ENCODE measurements at places on chromosomes 11 and 22. TPM values are rescaled to one million over a fixed set of nuclear protein-coding genes. Genes with fewer than 3 reads are reported as not detected.
A peak's percentile ranks its signal among the peaks of the same experiment; 100 is the strongest.

- H3K4me1 ChIP-seq = peaks cover 14% of the 10 kb centered on the region
- no peak overlapping the region for H3K27ac ChIP-seq
- no peaks in the 10 kb centered on the region for H3K36me3 ChIP-seq
- peaks cover 3% of the 10 kb centered on the region for H3K27me3 ChIP-seq
- H3K4me3 ChIP-seq = peak overlapping the region; percentile 40
- no peak for DNase-seq
These were observed 270.5 kb upstream of the SORL1-AS1 start for GRCh38 chr11:121723246-121723741.

DNA sequence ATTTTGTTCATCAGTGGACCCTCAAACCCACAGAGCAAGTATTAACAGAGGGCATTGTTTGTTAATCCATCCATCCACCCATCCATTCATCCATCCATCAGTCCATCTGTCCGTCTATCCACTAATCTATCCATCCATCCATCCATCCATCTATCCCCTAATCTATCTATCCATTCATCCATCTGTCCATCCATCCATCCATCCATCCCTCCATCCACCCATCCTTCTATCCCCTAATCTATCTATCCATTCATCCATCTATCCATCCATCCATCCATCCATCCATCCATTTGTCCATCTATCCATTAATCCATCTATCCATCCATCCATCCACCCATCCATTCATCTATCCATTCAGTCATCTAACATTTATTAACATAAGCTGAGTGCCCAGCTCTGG lies 307.3 kb downstream of the MIAT start:
- H3K27me3 ChIP-seq = no peaks in the 10 kb centered on the region
- DNase-seq = no peak
- no peak overlapping the region for H3K4me3 ChIP-seq
- H3K27ac ChIP-seq = no peak overlapping the region
- H3K36me3 ChIP-seq = no peaks in the 10 kb centered on the region
- no peaks in the 10 kb centered on the region for H3K4me1 ChIP-seq

DNA sequence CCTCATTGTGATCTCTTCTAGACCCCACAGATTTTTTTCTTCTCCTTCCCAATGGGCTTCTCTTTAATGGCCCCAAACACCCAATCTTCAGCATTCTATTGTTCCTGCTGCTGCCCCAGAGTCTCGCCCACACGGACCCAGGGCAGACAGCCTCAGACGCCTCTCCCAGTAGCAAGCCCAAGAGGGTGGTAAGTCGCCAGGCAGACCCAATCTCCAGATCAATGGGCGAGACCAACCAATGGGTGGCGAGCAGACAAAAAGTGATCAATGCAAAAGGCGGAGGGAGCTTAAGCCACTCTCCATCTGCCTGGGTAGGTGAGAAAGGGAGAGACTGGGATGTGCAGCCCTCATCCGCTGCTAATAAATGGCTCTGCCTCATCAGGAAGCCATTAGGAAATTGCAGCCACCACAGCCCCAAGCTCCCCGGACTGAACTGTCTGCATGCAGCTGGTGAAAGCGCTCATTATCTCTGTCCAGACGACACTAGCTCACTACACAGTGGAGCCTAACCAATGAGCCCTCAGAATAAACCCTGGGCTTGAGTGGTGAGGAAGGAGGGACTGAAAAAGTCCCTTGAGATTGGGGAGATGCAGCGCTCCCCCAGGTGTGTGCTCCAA lies 81.8 kb downstream of the ETS1 start:
- H3K4me3 ChIP-seq = no peak overlapping the region
- peaks cover 99% of the 10 kb centered on the region for H3K4me1 ChIP-seq
- no peak for DNase-seq
- peak overlapping the region; percentile 83 for H3K27ac ChIP-seq

DNA sequence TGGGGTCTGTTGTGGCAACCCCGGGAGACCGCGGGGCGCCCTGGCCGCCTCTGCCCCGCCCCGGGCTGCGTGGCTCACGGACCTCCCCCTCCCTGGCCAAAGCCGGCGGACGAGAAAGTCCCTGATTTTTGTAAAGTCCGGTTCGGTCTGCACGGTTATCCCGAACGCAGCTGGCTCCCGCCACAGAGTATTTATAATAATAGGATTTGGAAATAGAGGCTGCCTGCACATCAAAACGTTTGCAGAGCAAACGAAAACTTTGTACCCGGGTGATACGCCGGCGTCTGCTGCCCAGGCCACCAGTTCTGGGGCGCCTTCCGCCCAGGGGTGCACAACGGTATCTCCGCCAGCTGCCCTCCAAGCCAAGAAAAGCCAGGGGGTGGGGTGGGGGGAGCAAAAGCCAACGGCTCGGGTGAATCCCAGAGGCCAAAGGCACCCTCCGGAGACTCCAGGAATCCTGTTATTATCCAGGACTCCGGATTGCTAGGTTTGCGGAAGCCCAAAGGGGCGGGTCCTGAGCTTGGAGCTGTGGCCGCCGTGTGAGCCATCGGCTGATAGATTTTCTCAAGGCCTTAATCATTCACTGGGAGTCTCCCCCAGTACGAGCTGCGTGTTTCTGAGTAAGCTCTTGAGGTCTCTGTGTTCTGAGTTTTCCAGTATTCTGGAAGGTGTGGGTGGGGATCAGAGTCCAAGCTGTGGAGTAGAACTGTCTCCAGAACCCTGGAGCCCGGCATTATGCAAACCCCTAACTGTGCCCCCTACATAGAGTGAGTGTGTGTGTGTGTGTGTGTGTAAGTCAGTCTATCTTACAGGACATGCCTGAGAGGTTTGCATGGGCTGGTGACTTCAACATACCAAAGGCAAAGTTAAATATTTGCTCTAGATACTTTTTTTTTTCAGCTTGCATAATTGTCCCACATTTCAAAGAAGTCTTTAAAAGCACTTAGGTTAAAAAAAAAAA lies 673 bp upstream of the SHANK2 start:
- peaks cover 14% of the 10 kb centered on the region for H3K4me1 ChIP-seq
- peaks cover 52% of the 10 kb centered on the region for H3K27me3 ChIP-seq
- DNase-seq = peak; percentile 63

DNA sequence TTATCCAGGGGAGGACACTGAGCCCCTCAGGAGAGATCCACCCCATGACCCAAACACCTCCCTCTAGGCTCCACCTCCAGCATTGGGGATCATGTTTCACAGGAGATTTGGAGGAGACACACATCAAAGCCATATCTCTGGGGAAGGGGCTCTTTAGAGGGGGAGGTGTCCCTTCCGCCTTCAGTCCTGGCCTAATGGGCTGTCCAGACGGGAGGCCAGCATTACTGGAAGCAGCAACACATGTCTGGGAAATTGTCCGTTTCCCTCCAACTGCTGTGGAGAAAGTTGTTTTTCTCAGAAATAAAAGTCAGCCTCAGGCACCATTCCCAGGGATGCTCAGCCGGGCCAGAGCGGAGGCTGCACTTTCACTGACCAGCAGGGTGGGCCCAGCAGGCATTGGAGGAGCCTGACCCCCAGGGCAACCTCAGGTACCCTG lies 9.5 kb downstream of the CACNA1I start:
- no peaks in the 10 kb centered on the region for H3K4me1 ChIP-seq
- DNase-seq = no peak
- H3K27me3 ChIP-seq = peaks cover 16% of the 10 kb centered on the region
- H3K27ac ChIP-seq = no peak overlapping the region
- H3K4me3 ChIP-seq = no peak overlapping the region

Gene GAS2L1
- 29.9 TPM for total RNA-seq

- H3K4me1 ChIP-seq = no peaks in the 10 kb centered on the region
- no peak overlapping the region for H3K4me3 ChIP-seq
- no peak overlapping the region for H3K27ac ChIP-seq
- peaks cover 15% of the 10 kb centered on the region for H3K36me3 ChIP-seq
These were observed 146.3 kb downstream of the WNT7B start for GRCh38 chr22:45830531-45831245.

DNA sequence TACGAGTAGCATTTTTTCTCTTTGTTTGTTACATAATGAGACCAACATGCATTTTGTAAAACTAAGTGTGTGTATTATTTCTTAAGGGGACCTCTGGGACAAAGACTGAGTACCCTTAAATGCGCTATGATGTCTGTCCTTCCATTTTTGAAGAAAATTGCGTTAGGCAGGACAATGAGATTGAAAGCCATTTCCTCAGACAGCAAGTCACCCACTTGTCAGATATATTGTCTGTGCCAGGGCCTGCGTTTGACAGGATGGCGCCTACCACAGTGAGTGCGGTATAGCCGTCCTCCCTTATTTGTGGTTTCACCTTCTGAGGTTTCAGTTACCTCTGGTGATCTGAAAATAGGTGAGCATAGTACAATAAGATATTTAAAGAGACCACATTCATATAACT lies 2.2 kb downstream of the AP2A2 start:
- no peaks in the 10 kb centered on the region for H3K27me3 ChIP-seq
- H3K4me3 ChIP-seq = peak overlapping the region; percentile 20
- H3K27ac ChIP-seq = peak overlapping the region; percentile 15
- H3K4me1 ChIP-seq = peaks cover 65% of the 10 kb centered on the region
- H3K36me3 ChIP-seq = peaks cover 17% of the 10 kb centered on the region

DNA sequence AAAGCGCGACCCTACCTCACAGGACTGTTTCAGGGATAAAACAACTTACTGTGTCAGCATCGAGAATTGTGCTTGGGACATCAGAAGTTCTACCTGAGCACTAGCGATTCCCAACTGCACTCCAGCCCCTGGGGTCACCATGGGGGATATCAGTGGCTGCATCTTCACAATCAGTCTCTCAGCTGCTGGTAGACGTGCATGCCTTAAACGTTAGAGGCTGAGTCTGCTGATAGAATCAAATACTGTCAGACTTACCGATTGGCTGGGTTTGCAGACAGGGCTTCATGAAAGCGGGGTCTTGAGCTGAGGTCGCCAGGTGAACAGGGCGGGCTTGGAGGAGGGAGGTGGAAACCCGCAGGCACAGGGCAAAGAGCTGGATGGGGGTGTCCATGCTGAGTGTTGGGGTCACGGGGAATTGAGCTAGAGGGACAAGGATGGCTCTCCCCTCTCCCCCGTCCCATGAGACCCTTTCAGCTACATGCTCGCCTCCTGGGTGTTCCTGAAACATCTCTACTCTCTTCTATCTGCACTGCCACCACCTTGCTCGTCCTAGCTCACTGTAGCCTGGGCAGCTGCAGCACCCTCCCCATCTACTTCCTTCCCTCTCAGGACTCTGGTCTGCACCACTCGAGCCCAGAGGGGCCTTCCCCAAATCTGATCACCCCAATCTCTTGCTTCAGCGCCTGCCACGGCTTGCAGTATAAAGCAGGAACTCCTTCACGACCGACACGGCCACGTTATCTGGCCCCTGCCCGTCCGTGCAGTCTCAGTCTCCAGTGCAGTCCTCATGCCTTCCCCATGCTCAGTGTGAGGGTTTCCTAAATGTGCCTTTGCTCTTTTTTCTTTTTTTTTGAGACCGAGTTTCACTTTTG lies 43.5 kb downstream of the ST14 start:
- H3K27me3 ChIP-seq = no peaks in the 10 kb centered on the region
- H3K27ac ChIP-seq = no peak overlapping the region
- H3K36me3 ChIP-seq = peaks cover 24% of the 10 kb centered on the region
- DNase-seq = peak; percentile 37

Gene FAM180B
- total RNA-seq = 0.53 TPM

DNA sequence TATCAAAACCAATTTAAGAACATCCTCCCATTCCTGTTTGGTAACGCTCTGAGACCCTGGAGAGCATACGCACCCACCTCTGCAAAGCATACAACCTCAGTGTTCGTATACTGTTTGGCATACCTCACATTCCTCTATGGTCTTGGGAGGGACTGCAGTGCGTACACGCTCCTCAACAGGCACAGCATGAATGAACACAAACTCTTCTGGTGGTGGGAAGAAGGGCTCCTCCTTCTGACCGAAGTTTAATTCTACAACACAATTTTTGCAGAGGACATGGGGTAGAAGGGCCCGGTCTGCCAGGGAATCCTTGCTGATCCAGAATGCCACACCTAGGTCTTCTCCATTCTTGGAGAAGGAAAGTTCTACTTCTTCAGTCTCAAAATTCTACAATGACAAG lies 5.3 kb downstream of the HNRNPUL2 start:
- H3K36me3 ChIP-seq = peaks cover 74% of the 10 kb centered on the region
- no peaks in the 10 kb centered on the region for H3K27me3 ChIP-seq
- H3K27ac ChIP-seq = no peak overlapping the region
- peaks cover 30% of the 10 kb centered on the region for H3K4me1 ChIP-seq
- H3K4me3 ChIP-seq = no peak overlapping the region

DNA sequence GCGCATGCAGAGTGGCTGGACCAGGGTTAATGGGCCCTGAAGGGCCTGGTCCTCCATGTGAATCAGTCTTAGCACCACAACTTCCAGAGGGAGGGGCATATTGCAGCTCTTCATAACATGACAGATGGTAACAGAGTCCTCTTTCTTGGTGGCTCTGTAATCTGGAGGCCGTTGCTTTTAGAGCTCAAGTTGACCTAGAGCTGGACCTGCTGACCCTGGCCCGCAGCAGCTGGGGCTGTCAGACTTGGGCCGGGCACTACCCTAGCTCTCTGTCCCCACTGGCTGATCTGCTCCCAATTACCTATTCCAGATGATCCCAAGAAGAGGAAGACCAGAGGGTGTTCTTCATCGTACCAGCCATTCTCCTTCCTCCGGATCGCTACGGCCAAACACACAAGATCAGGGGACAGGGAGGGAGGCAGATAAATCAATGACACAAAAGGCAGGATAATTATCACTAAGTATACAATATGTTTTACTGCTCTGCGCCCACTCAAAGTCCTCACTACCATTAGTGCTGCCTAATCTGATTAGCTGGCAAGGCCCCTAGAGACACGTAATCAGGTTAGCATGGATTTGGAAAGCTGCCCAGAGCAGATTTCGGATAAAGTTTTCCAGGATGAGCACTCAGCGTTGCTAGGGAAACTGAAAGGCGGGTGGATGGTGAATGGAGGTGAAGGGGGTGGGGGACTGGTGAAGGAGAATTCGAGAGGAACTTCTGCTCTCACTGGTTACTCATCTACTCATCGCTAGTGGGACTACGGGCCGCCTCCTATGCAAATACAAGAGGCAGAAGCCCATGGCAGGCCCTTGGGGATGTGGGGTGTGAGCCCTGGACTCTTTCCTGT lies 64.5 kb upstream of the PHOX2A start:
- H3K27ac ChIP-seq = no peak overlapping the region
- no peak overlapping the region for H3K4me3 ChIP-seq
- DNase-seq = no peak
- peaks cover 36% of the 10 kb centered on the region for H3K36me3 ChIP-seq
- H3K4me1 ChIP-seq = no peaks in the 10 kb centered on the region

DNA sequence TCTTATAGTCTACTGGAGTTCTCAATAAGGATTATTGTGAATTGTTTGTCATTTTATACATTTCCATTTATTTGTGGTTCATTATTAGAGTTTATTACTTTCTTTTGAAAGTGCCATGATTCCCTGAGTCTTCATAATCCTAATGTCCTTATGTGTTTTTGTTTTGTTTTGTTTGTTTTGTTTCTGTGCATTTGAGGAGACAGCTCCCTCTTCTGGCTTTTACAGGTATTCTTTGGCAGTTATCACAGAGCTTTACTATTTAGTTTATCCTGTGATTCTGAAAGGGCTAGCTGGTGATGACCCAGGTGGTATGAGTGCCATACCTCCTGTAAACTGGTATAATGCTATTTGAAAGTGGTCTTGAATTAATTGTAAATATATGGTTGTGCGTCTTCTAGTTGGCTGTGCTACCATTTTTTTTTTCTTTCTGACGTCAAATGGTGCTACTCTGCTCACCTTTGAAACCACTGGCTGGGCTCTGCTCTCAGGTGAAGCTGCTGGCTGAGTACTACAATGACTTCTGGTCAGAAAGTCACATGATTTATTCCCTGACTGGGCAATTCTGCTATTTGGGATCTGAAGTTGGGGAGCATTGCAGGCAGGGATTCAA lies 751.2 kb downstream of the JRKL start:
- no peak overlapping the region for H3K4me3 ChIP-seq
- H3K27me3 ChIP-seq = no peaks in the 10 kb centered on the region
- H3K36me3 ChIP-seq = no peaks in the 10 kb centered on the region
- no peaks in the 10 kb centered on the region for H3K4me1 ChIP-seq
- no peak overlapping the region for H3K27ac ChIP-seq

Gene KCNK4
- total RNA-seq = not detected
